NCI-H2171 (cell line): ENCODE measurements at places on chromosomes 11 and 22.

GRCh38 chr11:122796128-122796717, 42.1 kb upstream of the CRTAM start:
- no peak for DNase-seq

DNA sequence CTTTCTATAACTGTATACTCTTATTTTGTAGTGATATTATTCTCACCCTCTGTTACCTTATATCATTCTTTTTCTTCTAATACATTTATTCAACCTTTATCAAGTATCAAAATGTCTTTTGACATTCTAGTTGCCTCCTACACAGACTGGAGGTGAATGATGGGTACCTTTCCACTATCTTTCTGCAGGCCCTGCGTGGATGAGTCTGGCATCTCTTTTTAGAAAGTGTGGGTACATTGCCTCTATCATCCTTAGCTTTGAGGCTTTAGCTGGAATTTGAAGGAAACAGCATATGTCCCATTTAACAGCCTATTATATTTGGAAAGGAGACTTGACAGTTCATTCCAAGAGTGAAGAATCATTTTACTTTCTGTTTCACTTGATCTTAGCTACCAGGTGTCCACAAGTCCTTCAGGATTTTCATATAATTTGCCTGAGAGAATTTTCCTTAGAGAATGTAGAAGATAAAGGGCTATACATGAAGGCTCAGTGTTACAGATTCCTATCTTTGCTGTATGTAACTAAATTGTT, 192.0 kb downstream of the CWF19L2 start:
- no peak for DNase-seq

GRCh38 chr11:20158597-20159257, 1.5 kb downstream of the DBX1 start:
- no peak for DNase-seq

DNA sequence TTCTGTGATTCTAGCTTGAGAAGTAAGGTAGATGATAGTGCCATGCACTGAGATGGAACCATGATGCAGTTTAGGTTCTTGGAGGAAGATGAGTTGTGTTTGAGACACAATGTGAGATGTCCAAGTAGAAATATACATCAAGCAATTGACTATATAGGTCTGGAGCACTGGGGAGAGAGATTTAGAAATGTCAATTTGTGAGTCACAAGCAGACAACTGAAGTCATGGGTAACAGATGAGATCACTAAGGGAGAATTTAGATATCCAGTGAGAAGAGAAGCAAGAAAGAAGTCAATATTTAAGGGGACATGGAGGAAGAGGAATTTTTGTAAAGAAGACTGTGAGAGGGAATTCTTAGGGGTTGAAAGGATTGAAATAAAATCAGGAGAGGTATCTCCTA, 65.1 kb upstream of the RRAS2 start:
- DNase-seq: no peak

DNA sequence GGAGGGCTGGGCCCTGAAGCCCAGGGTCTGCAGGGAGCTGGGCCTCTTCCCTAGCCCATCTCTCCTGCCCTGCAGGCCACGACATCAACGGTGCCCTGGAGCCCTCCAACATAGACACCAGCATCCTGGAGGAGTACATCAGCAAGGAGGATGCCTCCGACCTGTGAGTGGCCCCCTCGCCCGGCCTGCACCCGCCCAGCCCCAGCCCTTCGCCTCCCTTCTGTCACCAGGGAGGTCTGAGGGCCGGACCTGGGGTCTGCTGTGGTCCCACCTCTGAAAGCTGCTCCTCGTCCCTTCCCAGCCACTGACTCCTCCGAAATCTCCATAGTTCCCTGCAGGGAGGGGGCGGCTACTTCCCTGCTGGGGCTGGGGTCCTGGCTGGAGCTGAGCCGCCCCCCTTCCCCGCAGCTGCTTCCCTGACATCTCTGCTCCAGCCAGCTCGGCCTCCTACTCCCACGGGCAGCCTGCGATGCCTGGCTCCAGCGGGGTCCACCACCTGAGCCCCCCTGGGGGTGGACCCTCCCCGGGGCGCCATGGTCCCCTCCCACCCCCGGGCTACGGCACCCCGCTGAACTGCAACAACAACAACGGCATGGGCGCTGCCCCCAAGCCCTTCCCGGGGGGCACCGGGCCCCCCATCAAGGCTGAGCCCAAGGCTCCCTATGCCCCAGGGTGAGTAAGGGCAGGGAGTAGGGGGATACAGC, 13.3 kb downstream of the MYRF start:
- no peak for DNase-seq

DNA sequence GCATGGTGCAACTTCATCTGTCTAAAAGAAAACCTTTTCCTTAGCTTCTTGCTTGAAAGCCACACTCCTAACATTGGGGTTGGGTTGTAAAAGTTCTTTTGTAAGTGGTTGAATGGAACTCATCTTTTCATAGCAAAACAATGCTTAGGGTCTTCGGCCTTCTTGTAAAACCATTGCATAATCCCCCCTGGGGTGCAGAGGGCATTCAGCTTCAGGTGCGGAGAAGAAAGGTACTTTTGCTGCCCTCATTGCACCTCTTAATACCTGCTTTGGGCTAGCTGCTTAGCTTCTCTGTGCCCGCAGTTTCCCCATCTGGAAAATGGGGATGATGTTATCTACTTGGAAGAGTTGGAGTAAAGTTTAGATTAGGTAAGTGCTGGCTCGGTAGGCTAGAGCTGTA, 10.1 kb downstream of the TEAD1 start:
- DNase-seq: no peak

GRCh38 chr11:86444981-86445380, 70.3 kb downstream of the CCDC81 start:
- no peak for DNase-seq

- peak; percentile 59 for DNase-seq
Observed at GRCh38 chr22:49936018-49936972, 17.9 kb downstream of the CRELD2 start.

- no peak for DNase-seq
Observed at GRCh38 chr11:36743039-36743438, 145.0 kb upstream of the RAG2 start.

DNA sequence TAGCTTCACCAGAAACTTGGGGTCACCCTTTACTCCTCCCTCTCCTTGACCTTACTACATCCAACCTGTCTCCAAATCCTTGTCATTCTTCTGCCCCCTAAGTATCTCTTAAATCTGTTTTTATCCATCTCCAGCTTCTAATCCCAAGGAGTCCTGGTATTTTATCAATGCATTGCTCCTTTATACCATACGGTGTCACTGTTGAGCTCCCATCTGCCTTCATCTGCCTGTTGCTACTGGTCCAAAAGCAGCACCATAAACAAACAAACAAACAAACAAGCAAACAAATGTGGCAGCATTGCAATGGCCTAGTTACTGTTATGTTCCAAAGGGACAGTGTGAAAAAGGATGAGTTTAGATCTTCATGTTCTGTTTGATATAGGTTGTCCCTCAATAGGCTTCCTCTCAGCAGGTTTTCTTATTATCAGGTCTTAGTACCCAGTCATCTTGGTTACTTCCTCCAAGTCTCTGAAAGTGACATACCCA, 34.2 kb downstream of the DNHD1 start:
- DNase-seq: no peak

- no peak for DNase-seq
Observed at GRCh38 chr11:35185696-35186095, 46.7 kb downstream of the CD44 start.

- no peak for DNase-seq
Observed at GRCh38 chr11:2133241-2134021, 5.8 kb downstream of the IGF2 start.

- no peak for DNase-seq
Observed at GRCh38 chr22:42184852-42185251, 54.2 kb upstream of the CYP2D6 start.

- DNase-seq: no peak
Observed at GRCh38 chr11:350723-351255, 18.5 kb upstream of the B4GALNT4 start.

GRCh38 chr11:48879256-48879655, 104.4 kb downstream of the TRIM51G start:
- DNase-seq: no peak

DNA sequence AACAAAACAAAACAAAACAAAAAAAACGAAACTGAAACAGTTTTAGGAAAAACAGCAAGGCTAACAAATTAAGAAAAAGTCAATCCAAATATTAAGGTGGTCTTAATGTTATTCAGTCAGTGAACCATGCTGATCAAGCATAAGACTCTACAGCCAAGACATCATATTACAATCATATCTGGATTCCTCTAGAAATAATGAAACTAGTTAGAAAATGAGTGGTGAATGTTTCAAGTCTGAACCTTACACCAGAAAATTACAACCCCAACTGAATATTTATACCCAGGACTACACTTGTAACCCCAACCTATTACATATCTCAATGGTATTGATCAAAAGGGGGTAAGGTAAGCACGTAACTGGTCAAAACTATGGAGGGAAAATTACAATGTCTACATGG, 48.8 kb downstream of the ACAT1 start:
- no peak for DNase-seq

- no peak for DNase-seq
Observed at GRCh38 chr22:19108807-19109197, 13.4 kb downstream of the DGCR2 start.

DNA sequence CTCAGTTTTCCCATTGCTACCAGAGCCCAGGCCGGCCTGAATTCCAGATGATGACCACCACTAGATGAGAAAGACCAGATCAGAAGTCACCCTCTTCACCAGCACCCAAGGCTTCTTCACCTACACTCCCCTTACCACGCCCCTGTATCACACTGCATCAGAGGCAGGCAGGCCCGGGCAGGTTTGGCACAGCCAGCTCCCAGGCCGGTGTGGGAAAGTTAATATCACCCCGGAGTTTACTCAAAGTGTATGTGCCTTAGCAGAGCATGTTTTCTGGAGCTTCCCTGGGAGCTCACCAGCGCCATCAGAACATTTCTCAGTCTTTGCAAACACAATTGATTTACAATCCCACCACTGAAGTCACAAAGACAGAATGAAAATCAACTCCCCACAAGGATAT, 47.5 kb upstream of the POU2AF1 start:
- DNase-seq: peak; percentile 75

GRCh38 chr11:19218786-19219460, 17.1 kb upstream of the CSRP3 start:
- DNase-seq: no peak

DNA sequence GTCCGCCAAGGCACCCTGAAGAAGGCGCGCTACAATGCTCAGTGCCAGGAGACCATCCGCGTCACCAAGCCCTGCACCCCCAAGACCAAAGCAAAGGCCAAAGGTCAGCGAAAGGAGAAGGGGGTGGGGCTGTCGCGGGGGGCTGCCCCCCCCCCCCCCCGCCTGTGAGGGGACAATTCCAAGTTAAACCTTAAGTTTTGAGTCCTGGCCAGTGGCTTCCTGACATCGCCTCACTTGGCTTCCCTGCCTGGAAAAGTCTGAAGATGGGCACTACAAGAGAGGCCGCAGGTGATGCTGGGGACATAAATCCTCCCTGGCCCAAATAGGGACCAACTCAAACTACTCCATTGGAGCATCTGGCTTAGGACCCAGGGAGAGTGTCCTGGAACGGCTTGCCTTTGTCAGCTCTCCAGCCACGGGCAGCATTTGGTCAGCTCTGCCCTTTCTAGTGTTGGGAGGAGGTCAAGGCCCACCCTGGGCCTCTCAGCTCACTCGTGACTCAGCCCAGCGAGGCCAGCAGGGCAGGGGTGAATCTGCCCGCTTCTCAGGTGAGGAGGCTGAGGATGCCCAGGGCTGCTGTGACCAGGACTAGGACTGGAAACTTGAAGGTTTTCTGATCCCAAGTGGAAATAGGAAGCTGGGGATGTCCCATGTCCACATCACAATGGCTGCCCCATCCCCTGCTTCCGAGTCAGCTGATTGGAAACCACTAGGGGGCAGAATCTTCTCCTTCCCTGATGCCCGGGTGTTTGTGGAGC, 1.4 kb downstream of the MDK start:
- no peak for DNase-seq

GRCh38 chr22:26131589-26132154, 37.6 kb upstream of the SEZ6L start:
- no peak for DNase-seq

GRCh38 chr11:62622476-62623089, 797 bp upstream of the B3GAT3 start:
- DNase-seq: no peak

DNA sequence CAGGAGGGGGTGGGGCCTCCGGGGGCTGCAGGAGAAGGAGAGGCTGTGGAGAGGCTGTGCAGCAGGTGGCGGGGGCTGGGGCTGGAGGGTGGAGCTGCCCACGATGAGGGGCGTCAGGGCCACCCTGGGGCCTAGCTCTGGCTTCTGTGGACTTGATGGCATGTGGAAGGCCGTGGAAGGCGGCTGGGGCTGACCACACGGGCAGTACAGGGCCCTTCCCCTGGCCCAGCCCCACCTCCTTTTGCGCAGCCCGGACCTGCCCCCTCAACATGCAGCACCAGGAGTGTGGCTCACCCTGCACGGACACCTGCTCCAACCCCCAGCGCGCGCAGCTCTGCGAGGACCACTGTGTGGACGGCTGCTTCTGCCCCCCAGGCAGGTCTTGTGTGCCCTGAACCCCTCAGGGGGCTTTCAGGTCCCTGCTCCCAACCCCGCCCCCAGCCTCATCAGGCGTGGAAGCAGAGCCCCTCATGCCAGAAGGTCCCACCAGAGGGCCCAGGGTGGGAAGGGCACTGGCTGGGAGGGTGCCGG, 6.1 kb downstream of the MUC5B start:
- no peak for DNase-seq

GRCh38 chr11:72238040-72238450, 5.9 kb downstream of the PHOX2A start:
- DNase-seq: no peak

GRCh38 chr11:128802358-128802981, 64.6 kb downstream of the KCNJ1 start:
- no peak for DNase-seq

- no peak for DNase-seq
Observed at GRCh38 chr22:30340911-30341685, 14.4 kb upstream of the TBC1D10A start.

DNA sequence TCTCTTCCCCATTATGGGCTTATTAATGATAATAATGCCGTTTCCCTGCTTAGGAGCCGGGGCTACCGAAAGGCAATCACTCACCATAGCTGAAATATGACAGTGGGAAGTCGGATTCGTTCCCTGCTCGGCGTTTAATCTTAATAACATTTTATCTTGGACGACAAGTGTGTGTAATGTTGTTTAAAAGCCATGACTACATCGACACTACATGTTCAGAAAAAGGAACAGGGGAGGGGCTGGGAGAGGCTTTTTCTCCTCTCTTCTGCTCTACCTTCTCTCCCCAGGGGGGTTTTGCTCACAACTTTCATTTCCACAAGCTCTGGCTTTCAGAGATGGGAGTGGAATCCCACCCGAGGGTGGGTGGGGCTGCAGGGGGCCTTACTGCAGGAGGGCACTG, 105.5 kb downstream of the DSCAML1 start:
- no peak for DNase-seq

DNA sequence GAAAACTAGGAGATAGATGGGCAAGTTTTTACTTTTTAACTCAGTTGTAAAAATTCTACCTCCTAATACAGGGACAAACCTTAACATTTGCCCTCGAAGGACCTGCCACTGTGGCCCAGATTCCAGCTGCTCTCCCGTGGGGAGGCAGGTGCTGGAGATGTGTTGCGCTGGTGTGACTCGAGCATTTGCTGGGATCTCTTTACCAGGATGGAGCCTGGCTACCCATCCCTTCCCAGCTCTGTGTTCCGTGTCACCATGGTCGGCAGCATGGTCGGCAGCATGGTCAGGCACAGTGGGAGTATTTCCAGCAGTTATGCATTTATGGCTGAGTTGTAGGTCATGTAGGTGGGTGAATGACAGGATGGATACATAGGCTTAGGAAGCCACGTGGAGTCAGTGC, 41.1 kb downstream of the OTOG start:
- DNase-seq: no peak
